ENCODE measurements at places on chromosomes 3 and 15.

- no peak for DNase-seq
Observed at GRCh38 chr15:99141943-99142342, 37.1 kb downstream of the SYNM start.

DNA sequence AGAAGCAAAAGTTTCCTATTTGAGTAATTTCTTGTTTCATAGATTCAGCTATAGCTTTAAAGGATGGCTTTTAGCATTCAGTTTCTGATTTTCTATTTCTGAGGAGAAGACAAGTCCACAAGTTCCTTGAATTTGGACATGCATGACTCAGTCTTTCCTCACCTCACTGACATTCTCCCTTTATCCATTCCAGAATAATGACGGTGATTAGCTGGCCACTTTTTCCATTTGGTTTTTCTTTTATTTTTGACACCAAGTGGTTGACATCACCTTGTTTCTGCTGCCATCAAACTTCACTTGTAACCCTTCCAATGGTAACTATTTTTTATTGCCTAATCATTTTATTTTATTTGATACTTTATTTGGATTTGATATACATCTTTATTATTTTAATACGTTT lies 404.4 kb upstream of the KCNMB2 start:
- DNase-seq, result no peak

DNA sequence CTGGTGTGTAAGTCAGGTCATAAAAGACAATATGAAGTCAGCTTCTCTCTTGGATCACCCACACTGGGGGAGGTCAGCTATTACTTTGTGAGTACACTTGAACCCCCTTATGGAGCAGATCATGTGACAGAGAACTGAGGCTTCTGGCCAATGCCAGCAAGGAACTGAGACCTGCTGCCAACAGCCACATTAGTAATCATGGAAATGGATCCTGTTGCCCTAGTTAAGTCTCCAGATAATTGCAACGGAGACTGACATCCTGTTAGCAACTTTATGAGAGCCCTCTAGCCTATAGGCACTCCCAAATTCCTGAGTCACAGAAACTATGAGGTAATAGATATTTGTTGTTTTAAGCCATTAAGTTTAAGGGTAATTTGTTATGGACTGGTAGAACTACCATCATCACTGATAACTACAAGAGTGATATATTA lies 110.4 kb upstream of the GMNC start:
- DNase-seq, result no peak

- no peak for DNase-seq
Observed at GRCh38 chr15:64209680-64210334, 47.0 kb upstream of the PPIB start.

DNA sequence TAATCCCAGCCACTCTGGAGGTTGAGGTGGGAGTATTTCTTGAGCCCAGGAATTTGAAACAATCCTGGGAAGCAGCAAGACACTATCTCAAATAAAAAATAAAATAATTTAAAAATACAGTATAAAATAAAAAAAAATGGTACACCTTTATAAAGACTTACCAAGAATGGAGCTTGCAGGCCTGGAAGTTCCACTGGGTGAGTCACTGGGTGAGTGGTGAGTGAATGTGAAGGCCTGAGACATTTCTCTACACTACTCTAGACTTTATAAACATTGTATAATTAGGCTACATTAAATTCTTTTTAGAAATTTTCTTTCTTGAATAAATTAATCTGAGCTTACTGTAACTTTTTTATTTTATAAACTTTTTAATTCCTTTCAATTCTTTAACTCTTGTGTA lies 609.1 kb upstream of the BCHE start:
- no peak for DNase-seq

GRCh38 chr15:40002295-40002694 lies 36.7 kb downstream of the SRP14 start:
- no peak for DNase-seq

DNA sequence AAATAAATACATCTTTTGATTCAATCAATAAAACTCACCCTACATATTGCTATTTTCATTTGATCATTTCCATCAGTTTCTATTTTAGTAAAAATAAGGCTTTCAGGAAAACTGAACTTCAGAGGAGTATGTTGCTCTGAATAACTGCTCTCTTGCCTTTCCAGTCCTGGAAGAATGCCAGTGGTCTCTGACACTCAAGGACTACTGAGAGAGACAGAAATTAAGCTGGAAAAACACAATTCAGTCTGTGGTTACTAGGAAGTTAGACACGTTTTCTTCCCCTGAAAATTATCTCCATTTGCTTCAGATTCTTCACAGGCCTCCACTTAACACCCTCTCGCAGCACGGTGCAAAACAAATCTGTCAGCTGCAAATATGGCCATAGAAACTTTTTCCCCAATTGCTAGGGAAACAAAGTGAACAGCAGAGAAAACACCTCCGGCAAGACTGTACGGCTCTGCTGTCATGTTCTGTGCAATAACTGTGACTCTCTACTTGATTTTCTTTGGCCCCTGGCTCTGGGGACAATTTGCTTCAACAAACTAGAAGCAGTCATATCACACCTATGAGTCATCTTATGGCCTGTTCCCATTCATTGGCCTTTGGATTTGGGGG lies 353.0 kb downstream of the MAGI1 start:
- no peak for DNase-seq

DNA sequence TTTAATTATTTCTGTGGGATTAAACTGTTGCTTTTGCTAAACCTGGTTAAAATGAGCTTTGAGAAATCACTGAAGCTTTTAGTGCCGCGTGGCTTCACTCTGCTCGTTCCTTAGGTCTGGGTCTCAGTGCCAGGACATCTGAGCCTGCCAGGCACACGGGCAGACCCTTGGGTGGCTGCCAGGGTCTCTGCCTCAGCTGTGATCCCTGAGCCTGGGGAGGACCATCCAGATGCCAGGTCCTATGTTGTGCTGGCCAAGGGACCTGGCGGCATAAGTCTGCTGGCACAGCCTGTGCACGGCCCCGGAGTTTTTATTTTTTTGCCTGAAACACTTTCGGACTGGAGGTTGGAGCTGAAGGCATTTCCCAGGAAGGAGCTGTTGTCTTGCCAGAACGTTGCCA lies 328.1 kb downstream of the LRTM1 start:
- DNase-seq, result no peak

DNA sequence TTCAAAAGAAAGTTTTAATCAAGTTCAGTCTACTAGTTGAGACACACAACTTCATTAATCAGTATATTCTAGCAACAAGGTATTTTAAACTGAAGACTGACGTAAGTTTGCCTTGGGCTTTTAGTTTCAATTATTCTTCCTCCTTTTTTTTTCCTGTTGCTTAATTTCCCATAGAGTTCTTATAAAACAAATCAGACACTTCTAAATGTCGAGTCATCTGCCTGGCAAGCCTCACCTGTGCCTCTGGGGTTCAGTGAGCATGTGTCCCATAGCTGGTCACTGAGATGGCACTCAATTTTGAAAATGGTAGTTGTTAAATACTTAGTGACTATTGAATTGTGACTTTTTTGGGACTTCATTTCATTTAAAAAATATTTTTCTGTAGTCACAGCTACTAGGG lies 27.4 kb downstream of the NKIRAS1 start:
- no peak for DNase-seq

GRCh38 chr3:69567023-69567709 lies 172.1 kb upstream of the MITF start:
- DNase-seq, result no peak

DNA sequence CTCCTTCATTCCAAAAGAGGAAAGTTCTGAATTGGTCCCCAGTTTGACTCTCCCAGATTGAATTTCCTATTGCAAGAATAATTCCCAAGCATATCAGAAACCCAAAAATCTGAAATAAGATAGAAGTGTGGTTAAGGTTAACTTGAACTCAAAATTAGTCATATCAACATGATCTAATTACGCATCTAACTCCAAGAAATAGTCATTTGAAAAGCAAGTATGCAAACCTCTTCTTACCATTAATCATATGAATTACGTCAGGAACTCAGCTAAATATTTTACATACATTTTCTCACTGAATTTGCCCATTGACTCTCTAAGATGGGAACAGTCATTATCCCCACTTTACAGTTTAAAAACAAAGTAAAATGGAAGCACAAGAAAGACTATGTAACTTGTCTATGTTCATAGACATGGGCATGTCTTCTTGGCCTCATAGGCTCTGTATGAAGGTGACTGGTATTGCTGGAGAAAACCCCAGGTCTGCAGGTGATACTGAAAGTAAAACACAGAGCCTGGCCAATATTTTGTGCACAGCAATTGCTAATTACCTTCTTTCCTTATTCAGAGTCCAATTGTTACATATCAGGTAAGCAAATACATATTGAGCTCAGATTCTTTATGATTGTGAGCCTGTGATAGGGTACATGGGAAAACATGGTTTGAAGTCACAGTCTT lies 139.2 kb downstream of the ATP8B4 start:
- DNase-seq, result no peak

- DNase-seq, result no peak
Observed at GRCh38 chr15:71203586-71204474, 88.6 kb downstream of the THSD4 start.

- no peak for DNase-seq
Observed at GRCh38 chr3:143429628-143430514, 310.3 kb downstream of the CHST2 start.

- DNase-seq, result no peak
Observed at GRCh38 chr3:64129106-64129505, 96.2 kb downstream of the PRICKLE2 start.

GRCh38 chr3:83048556-83048955 lies 1287.1 kb upstream of the GBE1 start:
- no peak for DNase-seq

- DNase-seq, result no peak
Observed at GRCh38 chr3:31968369-31968926, 12.6 kb downstream of the OSBPL10 start.

DNA sequence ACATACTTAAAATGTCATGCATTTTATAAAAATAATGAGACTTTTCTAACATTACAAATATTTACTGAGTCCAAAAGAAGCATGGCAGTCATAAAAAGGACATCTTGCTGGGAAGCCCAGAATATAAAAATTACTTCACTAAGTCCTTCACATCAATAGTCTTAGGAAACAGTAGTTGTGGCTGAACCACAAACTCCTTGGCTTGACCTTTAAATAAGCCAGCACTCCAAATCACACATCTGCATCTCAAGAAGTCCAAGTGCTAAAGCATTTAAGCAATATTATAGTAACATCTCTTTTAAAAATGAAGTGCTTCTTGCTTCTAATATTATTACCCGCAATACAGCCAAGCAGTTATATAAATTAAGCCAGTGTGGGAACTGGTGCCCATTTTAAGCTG lies 8.8 kb downstream of the CCNL1 start:
- DNase-seq, result no peak

DNA sequence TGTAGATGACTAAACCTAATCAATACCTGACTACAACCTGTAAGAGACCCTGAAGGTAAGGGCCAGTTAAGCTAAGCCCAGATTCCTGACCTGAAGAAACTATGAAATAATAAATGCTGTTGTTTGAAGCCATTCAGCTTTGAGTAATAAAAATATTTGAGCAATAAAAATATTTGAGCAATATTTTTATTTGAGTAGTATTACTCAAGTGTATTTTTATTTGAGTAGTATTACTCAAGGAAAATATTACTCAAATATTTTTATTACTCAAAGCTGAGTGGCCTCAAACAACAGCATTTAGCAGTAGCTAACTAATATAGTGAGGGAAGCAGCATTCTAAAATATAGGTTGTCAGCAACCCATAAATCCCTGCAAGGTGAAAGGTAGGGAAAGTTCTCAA lies 143.8 kb upstream of the RARB start:
- DNase-seq, result no peak

DNA sequence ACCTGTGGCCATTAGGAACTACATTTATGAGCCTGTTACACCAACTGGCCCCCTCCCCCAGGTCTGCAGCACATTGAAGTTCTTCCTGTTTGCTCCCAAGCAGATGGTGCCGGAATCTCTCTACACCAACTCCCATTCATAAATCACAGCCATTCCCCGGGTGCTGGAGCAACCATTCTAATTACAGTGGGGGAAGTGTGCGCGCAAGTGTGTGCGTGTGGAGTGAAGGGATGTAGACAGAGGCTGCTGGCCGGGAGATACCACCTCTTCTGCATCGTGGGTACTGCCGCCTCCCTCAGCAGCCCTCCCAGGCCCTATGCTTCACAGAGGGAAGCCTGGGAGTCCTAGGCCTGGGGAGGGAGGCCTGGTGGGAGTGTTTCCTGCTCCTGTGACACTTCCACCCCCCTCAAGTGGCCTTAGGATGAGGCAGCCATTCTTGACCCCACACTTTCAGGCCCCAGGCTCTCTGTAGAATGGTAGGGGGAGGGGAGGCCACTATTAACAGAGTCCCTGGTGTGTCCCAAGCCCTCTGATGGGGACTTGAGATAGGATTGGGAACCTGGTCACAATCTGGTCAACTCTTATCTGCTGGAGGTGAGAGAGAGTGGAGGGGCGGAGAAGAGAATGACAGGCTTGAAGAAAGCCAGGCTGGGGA lies 69.1 kb downstream of the MAGEF1 start:
- no peak for DNase-seq
